Amniotic stem cell (primary cell): ENCODE measurements at places on chromosomes 13 and 19.
A peak's percentile ranks its signal among the peaks of the same experiment; 100 is the strongest.

DNA sequence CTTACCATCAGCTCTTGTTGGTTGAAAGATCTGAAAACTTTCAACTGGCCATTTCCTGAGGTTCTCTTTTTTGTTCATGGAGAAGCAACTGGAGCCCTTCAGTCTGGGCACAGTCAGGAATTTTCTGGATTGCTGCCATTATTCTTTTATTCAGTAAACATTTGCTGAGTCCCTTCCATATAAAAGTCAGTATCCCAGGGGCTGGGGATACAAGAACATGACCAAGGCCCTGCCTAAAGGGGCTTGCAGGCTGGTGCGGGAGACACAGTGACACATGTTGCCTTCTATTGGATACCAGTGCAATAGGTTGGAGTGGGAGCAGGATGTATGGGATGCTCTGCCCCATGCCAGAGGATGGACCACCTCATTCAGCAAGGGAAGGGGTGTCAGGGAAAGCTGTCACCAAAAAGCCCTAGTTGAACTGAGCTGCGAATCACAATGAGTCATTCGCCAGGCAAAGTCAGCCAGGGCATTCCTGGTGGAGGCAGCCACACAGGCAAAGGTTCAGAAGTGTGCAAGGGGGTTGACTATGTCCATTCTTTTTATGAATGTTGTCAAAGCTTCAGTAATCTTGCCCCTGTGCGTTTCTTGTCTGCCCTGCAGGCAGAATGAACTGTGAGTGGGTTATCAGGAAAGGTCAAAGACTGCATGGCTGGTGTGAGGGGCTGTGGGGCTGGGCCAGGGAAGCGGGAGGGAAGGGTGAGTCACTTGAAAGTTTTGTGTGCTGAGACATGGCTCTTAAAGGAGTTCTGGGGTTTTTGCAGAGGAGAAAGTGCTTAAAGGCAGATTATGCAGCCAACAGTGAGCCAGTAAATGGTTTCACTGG is 395.9 kb downstream of the KCNRG start:
- DNase-seq, result peak; percentile 69

DNA sequence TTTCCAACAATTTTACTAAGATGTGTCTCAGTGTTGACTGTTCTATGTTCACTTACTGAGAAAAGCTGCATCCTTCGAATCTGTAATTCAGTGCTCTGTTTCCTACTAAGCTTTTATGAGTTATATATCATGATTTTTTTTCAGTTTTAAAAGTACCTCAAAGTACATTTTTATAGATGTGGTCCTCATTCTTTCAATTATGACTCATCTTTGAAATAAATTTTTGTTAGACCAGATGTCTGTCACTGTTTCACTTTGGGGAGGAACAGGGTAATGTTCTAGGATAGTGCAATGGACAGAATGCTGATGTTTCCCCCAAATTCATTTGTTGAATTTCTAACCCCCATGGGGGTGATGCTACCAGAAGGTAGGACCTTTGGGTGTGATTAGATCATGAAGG is 74.8 kb downstream of the NALCN start:
- no peak for DNase-seq

DNA sequence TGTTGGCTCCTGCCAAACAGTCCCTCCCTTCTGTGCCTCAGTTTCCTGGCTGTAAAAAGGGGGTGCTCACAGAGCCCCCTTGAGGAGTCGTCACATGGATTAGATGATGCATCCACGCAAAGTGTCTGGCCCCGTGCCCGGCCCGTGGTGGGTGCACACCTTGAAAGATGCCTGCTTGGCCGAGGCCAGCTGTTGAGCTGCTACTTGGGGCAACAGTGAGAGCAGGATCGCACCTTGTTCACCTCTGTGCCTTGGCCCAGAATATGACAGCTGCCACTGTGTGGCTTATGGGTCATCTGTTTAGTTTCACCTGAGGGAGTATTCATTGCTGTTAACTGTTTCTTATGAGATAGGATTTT is 17.7 kb downstream of the CRTC1 start:
- DNase-seq, result no peak

DNA sequence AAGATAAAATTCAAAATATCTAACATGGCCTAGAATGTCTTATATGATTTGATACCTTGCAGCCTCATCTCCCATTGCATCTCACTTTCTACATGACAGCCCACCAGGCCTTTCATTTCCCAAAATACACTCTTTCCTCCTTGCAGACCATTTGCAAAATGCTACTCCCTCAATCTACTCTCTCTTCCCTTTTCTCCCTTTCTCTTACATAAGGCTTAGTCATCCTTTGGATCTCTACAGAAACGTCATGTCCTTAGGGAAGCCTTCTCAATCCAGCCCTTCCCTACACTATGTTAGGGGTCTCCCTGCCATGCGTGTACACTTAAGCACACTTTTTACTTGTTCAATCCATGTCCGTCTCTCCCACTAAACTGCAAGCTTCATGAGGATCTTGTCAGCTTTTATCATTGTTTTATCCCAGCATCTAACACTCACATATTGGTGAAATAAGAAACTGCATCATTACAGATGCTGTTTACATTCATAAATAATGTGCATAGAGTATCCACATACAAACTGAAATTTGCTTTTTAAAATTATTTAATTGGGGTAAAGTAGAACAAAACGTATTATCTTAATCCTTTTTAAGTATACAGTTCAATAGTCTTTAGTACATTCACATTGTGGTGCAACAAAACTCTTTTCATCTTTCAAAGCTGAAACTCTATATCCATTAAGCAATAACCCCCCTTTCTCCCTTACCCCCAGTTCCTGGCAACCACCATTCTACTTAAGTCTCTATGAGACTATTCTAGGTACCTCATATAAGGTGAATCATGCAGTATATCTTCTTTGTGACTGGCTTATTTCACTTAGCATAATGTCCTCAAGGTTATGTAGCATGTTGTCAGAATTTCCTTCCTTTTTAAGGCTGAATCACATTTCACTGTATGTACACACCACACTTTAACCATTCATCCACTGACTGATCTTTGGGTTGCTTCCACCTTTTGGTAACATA is 11.5 kb upstream of the WBP4 start:
- DNase-seq, result no peak

DNA sequence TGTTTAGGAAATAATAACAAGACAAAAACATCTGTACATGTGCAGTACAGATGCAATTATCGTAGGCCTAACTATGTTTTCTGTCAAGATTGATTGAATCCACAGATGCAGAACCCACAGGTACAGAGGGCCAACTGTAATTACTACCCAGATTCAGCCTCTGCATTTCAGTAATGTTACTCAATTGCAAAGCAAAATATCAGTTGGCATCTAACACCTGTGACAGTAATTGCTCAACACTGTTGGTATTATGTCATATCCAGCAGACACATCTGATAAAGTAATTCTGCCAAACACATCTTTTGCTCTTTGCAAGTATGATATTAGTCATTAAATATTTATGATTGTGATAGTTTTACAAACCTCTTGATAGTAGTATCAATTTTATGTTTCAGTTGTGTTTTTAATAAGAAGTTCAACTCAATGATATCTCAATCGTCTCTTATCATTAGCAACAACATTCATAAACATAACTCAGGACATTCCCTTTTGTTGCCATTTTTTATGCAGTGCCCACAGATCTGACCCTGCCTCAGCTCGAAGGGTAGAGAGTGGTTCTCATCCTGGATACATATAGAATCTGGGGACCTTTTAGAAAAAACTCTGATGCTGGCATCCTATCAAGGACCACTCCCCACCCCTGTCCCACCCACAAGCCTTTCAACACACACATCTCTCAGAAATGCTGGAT is 104.7 kb downstream of the MYCBP2 start:
- no peak for DNase-seq

GRCh38 chr13:75541961-75542360 is 4.3 kb upstream of the COMMD6 start:
- no peak for DNase-seq

- DNase-seq, result no peak
These were observed 121.8 kb downstream of the KCTD12 start for GRCh38 chr13:76764429-76764828.

- peak; percentile 86 for DNase-seq
These were observed 12.1 kb downstream of the PIN1 start for GRCh38 chr19:9847087-9847671.

GRCh38 chr19:47819858-47820257 is 1.9 kb upstream of the CRX start:
- DNase-seq, result no peak

GRCh38 chr19:13665125-13665905 is 99.0 kb upstream of the MRI1 start:
- DNase-seq, result no peak

DNA sequence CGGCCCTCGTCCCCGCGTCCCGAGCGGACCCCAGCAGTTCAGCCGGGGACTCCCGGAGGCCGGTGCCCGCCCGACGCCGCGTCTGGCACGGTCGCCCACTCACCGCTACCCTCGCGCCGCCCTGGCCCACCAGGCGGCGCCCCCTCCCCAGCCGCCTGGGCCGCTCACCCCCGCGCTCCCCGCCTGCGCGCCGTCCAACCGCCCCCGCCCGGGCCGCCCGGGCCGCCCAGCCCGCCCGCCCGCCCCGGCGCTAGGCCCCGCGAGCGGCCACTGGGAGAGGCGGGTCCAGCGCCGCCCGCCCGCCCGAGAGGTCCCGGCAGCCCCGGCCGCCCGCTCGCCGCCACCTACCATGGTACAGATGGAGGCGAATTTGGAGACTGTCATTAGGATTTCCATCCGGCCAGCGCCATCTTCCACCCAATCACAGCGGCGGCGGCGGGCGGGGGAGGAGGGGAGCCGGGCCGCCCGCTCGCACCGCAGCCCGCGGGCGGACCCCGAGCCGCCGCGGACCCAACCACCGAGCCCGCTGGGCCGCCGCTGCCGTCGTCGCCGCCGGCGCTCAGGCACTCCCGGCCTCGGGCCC is at the start of gene USP12:
Gene USP12, minus strand, starts transcription at position 568 of the 583 bp plus-strand sequence. Its CDS starts 172 bp downstream, at position 396.
- peak; percentile 3 for DNase-seq

- DNase-seq, result no peak
These were observed 33.3 kb downstream of the IGFL2 start for GRCh38 chr19:46181388-46181779.

GRCh38 chr13:112765731-112766130 is 75.9 kb downstream of the ATP11A start:
- DNase-seq, result no peak

DNA sequence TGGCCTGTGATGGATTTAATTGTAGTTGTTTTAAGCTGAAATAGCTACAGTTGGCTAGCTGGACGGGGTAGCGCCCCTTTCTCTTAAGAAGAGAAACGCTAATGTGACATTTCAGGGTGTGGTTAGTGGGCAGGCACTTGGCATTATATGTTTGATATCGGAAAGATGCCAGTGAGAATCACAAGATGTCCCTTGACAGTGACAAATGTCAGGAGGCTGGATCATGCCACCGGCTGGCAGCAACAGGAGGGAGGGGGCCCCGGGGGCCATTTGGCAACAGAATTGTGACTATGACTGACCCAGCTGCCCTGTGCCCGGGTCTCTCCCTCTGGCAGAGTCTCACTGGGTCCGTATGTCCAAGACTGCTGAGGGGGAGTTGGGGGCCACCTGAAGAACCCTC is 4.7 kb downstream of the DCAF15 start:
- no peak for DNase-seq

GRCh38 chr19:16420336-16420676 is 51.5 kb downstream of the EPS15L1 start:
- DNase-seq, result no peak

DNA sequence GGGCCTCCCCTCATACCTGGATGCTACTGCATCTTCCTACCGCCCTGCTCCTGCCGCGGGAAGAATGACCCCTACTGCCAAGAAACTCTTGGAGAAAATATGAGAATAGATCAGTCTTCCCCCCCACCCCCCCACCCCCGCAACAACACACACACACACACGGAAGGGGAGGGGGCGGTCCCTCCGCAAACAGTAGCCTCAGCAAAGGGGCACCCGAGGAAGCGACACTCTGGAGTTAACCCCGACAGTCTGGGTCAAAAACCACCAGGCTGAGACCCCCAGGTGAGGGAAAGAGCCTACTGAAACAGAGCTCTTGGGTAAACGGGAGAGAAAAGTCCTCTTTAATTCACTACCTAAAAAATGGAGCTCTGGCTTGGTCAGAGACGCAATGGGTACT is 1.2 kb downstream of the MED26 start:
- DNase-seq, result no peak

DNA sequence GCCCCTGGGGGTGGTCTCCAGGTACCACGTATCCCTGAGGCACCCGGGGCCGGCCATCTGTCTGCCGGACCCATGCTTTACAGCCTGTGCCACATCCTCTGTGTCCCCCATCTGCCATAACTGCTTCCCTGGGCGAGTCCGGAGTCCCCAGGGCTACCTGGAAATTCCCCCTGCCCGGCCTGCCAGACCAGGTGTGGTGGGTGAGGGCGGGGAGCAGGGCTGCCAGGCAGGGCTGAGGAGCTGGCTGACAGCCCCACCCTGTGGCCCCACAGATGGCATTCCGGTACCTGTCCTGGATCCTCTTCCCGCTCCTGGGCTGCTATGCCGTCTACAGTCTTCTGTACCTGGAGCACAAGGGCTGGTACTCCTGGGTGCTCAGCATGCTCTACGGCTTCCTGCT is 10.3 kb upstream of the RELB start:
- DNase-seq, result no peak

DNA sequence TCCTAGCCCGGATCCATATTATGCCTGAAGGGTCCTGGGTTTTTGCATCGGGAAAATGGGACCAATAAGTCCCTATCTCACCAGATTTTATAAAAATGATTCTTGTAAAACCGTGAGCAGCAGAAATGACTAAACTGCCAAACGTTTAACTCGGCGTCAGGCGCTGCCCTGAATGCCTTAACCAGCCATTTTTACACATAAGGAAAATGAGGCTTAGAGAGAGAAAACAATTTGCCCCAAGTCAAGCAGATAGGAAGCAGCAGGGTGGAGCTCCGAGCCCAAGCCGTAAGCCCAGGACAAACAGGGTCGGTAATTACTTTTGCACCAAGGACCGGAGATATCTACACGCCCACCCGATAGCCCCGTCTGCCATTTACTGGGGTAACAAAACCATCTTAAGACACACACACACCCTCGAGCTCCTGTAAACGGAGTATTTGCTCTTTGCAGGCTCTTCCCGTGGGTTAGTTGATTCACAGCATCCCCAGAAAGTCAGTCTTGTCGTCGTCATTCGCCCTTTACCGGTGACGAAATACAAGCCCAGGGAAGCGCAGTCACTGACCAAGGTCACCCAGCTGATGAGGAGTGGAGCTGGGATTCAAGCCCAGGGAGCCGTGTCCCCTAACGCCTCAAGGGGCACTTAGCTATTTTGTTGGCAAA is 16.0 kb upstream of the MRI1 start:
- no peak for DNase-seq

GRCh38 chr19:35963514-35963913 is 27.3 kb downstream of the LRFN3 start:
- no peak for DNase-seq

GRCh38 chr19:29529646-29530539 is 4.1 kb downstream of the VSTM2B start:
- DNase-seq, result no peak
